ENCODE measurements at places on chromosomes 13 and 19.

DNA sequence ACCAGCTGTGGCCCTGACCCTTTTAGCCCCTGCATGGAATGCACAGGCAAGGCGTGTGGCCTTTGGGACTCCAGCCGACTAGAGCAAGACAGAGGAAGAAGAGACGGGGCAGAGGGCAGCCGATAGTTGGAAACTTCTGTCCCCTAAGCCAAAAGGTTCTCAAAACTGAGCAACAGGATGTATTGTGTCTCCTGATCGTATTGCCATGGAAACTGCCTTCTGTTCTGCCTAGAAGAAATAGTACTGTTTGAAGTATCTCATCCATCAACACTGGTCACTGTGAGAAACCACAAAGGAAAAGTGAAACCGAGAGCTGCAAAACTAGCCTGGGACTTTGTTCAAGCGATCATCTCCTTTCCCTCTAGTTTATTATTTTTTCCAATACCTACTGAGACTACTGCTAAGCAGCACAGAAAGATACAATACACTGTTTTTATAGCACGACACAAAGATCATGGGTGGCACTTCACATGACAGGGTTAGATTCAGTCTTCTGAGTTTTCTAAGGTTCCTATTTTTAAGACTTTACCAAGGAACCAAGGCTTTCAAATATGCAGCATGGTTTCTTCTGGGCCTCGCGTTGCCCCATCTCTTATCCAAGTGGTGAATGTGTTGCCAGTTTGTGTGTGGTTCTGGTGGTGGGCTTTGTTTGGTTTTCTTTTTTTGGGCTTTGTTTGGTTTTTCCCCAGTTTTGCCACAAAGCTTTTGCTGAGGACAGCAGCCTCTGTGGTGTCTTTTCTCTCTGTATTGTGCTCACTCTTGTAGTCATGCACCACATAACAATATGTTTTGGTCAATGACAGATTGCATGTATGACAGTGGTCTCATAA lies 49.3 kb upstream of the GPR183 start:
- peak; percentile 72 for DNase-seq

GRCh38 chr13:33497146-33497845 lies 211.7 kb upstream of the STARD13 start:
- peak; percentile 34 for DNase-seq

DNA sequence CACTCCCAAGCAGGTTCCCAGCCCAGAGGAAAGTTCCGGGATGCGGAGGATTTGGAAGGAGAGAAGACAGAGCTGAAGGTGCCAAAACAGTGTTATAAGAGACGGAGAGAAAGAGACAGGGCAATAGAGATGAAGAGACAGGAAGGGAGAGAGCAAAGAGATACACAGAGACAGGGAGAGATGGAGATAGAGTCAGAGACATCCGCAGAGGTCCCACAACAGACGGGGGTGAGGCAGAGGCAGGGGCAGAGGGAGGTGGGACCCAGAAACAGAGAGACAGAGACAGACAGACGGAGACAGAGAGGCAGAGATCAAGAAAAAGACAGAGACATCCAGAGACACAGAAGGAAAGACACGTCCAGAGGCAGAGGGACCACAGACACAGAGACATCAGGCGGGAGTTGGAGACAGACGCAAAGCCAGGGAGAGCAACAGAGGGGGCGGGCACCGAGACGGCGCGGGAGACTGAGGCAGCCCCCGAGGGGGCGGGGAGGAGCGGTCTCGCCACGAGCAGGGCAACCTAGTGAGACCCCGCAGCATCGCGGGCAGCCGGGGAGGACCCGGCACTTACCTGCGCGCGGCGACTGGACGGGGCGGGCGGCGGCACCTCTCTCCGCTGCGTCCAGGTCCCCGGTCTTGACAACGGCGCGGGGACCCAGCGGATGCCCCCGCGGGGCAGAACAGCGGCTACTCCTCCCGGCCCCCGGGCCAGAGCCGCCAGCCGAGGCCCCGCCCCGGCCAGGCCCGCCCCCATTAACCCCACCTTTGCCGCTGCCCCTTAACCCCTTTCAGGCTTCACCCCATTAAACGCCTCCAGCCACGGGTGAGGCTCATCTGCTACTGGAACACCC lies at the start of gene GPR4:
Gene GPR4, minus strand, starts transcription at position 689 of the 851 bp plus-strand sequence. CDS start 10,346 bp downstream, outside the sequence.
- DNase-seq: no peak

DNA sequence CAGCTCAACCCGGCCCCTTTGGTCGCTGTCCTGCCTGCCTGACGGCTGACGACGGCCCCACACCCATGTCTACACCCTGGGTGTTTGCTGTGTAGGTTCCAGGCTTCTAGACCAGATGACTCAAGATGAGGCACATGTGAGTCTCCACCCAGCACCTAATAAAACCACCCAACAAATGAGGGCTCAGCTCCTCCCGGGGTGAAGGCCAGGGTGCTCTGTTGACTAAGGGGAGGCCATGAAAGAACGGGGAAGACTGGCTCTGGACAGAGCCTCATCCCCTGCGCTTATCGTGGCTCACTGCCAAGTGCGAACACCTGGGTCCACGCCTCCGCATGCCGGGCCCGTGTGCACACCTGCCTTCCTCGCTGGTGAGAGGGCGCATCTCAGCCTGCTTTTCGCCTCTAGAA lies 39.6 kb downstream of the COL4A2 start:
- no peak for DNase-seq

- no peak for DNase-seq
Measured at GRCh38 chr13:31717583-31717982, 21.7 kb upstream of the RXFP2 start.

- peak; percentile 39 for DNase-seq
Measured at GRCh38 chr13:45949161-45949560, 97.6 kb upstream of the SIAH3 start.

DNA sequence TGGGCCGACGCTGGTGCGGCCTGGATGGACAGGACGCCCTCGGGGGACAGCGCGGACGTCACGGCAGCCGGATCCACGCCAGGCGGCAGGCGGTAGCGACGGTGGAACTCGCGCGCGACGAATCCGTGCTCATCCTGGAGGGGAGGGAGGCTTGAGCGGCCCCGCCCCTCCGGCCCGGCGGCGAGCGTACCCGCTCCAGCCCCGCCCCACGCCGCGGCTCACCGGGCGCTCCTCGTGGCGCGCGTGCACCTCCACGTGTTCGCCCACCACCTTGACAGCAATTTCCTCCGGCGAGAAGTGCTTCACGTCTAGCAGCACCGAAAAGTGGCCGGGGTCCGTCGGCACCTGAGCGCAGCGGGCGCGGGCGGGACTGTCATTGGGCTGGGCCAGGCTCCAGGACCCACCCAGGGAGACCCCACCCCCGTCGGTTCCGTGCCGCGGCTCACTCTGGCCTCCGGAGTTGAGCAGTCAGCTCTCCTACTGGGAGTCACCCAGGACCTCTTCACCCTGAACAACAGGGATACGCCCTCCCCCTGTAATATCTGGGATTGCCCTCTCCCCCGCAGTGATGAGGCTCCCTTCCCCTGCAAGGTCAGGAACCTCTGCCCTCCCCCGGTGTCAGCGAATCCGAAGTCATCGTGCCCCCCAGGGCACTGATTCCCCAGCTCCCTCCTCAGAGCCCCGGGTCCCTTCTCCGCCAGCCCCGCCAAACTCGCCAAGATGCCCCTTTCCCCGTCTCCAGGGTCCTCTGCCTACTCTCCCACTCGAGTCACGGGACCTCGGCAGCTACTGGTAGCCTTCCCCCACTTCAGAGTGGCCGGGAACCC lies 1.1 kb downstream of the HSPB6 start:
- DNase-seq: peak; percentile 85

- no peak for DNase-seq
Measured at GRCh38 chr19:33295621-33296487, 6.5 kb downstream of the CEBPA start.

DNA sequence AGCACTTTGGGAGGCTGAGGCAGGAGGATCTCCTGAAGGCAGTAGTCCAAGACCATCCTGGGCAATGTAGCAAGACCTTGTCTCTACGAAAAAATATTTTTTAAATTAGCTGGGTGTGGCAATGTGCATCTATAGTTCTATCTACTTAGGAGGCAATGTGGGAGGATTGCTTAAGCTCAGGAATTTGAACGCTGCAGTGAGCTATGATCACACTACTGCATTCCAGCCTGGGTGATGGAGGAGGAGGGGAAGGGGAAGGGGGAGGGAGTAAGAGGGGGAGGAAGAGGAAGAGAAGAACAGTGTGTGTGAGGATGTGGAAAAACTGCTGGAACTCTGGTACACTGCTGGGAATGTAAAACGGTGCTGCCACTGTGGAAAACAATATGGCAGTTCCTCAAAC lies 9.2 kb upstream of the CLIP3 start:
- DNase-seq: peak; percentile 89

DNA sequence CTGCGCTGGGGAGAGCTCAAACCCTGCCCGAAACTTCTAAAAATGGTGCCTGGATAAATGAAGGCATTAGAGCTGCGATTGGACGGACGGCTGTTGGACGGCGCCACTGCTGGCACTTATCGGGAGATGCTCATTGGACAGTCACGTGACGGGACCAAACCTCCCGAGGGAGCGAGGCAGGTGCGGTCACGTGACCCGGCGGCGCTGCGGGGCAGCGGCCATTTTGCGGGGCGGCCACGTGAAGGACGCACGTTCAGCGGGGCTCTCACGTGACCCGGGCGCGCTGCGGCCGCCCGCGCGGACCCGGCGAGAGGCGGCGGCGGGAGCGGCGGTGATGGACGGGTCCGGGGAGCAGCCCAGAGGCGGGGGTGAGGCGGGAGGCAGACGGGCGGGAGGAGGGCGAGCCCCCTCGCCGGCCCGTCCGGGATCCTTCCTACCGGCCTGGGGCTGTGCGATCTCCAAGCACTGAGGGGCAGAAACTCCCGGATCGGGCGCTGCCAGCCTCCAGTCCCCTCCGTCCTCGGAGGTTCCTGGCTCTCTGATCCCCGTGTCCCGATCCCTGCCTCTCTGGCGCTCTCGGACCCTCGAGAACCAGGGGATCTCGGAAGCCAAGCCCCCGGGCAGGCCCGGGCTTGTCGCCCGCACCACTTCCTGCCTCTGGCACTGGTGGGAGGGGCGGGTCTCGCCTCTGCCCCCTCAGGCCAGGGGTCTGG lies at the start of gene BAX:
Gene BAX, plus strand, starts transcription at position 281 of the 713 bp plus-strand sequence. Its CDS starts 54 bp downstream, at position 335.
- peak; percentile 96 for DNase-seq

DNA sequence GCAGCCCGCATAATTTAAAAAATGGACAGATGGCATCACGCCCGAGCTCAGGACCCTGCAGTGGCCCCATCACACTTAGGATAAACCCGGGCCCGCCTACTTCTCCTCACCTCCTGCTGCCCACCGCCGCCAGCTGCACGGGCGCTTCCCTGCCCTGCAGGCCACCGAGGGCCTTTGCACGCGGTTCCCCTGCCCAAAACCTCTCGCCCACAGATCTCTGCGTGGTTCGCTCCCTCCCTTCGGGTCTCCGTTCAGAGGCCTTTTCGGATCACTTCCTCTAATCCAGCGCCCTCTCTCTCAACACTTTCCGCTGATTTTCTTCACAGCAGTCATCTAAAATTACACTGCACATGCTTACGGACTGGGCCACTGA lies 1.8 kb downstream of the SHISA7 start:
- DNase-seq: no peak

DNA sequence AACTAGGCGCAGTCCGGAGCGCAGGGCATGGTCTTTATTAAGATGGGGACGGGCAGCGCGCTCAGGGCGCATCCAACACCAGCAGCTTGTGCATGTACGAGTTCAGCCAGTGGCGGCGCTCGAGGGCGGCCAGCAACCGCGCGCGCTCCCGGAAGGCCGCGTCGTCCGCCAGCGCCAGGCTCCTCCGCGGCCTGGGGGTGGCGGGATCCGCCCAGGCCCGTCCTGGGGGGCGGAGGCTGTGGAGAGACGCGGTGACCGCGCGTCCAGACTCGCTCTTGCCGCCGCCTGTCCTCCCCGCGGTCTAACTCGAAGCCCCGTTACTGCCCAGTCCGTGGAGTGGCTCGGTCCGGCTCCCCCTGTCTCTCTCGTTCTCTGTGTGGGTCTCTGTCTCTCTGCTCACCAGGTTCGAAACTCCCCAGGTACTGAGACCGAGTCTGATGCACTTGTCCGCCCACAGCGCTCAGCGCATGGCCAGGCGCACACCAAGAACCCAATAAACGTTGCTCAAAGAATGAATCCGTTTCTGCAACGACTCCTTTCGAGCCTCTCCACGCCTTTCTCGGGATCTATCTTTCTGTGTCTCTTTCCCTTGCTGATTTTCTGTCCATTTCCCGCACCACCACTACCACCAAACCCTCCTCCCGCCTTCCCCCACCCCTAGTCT lies 702 bp downstream of the PTH2 start:
- DNase-seq: peak; percentile 16

- peak; percentile 60 for DNase-seq
Measured at GRCh38 chr19:15177269-15178116, 23.3 kb downstream of the NOTCH3 start.

DNA sequence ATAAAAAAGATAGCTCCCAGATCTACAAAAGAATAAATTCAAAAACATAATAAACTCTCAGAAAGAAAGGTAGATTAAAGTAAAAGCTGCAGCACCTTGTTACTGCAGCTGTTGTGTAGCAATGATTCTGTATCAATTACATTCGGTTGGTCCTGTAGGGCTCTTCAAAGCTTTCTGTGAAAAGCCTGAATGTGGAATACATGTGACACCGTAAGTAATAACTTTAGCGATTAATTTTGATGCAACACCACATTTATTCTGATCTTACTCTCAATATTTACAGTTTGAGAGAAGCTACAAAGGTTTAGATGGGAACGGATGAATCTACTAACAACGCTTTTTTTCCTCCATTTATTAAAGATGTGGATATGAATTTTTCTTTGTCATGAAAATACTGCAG lies 279.2 kb downstream of the DACH1 start:
- no peak for DNase-seq

DNA sequence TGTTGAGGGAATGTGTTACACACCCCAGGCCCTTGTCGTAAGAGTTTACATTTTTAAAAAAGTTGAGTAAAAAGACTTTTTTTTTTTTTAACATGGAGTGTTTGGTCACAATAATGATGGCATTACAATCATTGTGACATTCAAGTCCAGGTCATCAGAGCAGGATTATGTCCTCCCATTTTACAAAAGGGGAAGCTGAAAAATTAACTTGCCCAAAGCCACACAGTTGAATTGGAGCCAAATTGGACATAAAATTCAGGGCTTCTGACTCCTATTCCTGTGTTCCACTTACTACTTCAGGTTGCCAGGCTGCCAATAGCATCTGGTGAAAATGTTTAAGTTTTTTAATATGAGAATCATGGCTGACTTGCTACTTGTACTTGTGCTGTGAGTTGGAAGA lies 49.3 kb downstream of the DLEU7 start:
- no peak for DNase-seq

All from fibroblast of the aortic adventitia (primary cell).